ENCODE measurements at places on chromosomes 4 and X.

GRCh38 chrX:128309311-128309710 lies 257.1 kb upstream of the ACTRT1 start:
- DNase-seq, result no peak

DNA sequence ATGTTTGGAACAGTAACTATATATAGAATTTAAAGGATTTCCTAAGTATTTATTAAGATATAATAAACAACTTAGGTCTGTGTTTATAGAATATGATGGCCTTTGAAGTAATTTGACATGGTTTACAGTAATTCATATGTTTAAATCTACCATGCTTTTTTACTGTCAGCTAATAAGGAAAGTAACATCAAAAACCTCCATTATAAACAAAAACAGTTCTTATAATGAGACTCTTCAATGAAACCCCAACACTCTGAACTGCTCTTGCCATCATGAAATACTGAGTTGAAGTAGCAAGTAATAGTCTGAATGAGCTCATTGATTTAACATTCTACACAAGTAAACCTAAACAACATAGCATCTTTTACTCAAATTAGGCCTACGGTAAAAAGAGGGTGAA lies 1236.5 kb downstream of the FSTL5 start:
- DNase-seq, result no peak

DNA sequence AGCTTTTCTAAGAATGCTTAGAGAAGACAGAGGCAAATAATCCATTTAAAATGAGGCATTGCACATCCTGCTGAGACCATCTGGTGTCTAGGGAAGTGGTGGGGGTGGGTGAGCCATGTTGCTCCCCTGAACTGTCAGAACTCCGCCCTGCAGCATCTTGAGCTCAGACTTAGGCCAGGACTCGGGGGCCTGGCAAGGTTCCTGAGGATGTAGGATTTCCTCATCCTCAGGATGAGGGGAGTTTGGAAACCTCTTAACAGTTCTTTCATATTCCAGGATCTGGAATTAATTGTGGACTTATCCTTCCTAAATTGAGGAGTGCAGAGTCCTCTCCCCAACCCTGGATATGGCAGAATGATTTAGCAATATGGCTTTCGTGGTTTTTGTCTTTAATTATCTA lies 6.6 kb downstream of the TLL1 start:
- DNase-seq, result no peak

GRCh38 chr4:145061318-145061920 lies 36.6 kb downstream of the ANAPC10 start:
- peak; percentile 52 for DNase-seq

- no peak for DNase-seq
Observed at GRCh38 chrX:27728291-27728690, 79.5 kb upstream of the MAGEB10 start.

DNA sequence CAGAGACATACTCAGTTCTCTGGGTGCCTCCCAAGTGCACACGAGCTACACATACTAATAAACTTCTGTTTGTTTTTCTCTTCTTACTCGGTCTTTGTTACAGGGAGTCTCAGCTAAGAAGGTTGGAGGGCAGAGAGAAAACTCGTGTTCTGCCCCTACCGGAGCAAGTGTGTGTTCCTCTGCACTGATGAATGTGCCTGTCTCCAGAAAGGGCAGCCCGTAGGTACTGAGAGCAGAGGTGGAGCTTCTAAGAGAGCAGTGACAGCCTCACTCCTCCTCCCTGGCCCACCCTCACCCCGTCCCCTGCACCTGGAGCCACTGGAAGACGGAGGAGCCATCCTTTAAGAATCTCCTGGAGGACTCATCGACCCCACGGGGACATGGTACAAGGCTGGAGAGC lies 67.6 kb downstream of the MTNR1A start:
- no peak for DNase-seq

- DNase-seq, result no peak
Observed at GRCh38 chrX:74923942-74924448, 1.3 kb downstream of the NEXMIF start.

Measured in CD8-positive, alpha-beta T cell (primary cell).